Fibroblast of pulmonary artery (primary cell): ENCODE measurements at places on chromosomes 2 and 18.

GRCh38 chr2:28137221-28137620 lies 246.7 kb downstream of the BABAM2 start:
- DNase-seq = peak; percentile 84

- peak; percentile 81 for DNase-seq
These were observed 36.0 kb downstream of the SKA1 start for GRCh38 chr18:50410894-50411293.

DNA sequence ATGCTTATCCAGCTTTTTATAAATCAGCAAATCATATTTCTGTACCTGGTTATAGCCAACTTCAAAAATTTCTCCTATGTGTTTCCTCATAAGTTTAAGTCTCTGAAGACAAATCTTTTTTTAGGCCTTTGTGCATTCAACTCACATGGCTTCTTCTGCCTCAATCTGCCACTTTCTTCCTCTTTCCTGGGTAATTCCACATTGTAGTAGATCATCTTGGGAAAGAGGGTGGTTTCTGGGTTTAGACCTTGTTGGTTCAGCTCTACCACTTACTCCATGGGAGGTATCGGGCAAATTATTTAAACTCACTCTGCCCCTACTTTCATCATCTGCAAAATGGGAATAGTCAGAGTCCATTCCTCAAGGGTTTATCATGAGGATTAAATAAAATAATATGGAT lies 707.0 kb upstream of the ZEB2 start:
- no peak for DNase-seq

DNA sequence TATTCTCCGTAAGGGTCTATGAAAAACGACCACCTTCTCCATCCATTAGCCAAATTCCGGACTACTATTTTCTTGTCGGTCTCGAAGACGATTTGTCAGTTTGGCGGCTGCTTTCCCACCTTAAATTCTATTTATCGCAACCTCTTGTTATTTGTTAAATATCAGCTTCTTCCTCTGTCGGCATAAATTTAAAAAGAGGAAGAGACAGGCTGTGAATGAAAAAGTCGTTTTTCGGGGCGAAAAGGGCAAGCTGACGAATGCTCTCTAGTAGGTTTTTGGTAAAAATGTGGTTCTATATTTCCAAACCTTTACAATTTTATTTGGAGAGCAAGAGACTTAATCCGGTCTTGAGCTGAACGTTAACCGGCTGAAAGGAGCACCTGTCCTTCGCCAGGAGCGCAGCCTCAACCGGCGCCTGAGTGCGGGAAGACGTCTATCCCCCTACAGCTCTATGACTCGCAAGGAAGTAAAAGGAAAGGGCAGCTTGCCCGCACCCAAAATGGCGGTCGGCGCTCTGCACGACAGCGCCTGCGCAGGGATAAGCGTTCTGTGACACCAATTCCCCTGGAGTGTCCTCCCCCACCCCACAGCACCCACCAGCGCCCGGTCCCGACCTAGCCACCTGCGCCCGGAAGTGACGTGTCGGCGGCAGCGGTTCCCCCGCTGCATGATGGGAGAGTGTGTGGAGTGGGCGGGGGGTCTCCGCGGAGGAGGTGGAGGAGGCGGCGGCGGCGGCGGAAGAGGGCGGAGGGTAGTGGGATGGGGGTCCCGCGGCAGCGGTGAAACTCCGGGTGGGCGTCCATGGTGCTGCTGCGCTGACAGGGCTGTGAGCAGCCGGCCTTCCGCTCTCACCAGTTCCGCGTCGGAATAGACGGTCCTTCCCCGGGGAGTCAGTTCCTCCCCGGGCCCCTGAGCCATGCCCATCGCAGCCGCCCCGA lies at the start of gene AFTPH:
TSS of gene AFTPH (plus strand) at position 663 of the 938 bp plus-strand sequence. CDS start 27,147 bp downstream, outside the sequence.
- peak; percentile 99 for DNase-seq

DNA sequence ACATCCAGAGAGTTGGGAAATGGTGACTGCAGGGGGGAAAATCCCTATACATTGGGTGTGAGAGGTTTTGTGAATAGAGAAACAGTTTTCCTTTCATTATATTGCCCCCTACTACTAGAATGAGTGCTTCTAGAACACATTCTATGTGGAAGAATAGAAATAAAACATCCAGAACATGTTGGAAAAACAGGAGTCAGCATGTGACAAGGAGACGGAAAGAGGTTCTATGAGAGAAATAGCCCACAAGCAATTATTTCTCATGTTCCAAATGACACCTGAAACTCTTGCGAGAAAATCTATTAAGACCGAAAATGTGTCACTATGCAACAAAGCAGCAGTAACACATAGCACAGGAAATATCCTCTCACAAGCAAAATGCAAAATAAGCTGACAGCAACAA lies 202.7 kb upstream of the SPOPL start:
- DNase-seq = no peak

GRCh38 chr2:150806336-150806735 lies 318.9 kb upstream of the RND3 start:
- DNase-seq = no peak

GRCh38 chr2:204665207-204665606 lies 119.9 kb downstream of the PARD3B start:
- DNase-seq = peak; percentile 74

DNA sequence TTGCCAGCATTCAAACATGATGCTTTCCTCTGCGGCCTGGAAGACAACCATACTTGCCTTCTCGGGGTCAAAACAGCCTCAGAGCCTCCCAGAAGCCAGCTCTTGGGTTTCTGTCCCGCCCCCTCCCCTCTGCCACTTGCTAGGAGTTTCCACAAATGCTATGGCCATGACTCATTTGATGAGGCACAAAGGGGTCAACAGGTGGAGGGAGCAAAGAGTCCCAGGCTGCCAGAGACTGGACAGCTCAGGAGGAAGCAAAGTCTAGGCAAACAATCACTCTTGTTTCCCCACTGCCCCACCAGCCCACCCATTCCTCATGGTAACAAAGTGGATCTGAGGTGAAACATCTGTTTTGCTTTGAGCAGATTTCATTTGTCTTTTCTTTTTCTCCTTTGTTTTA lies 551.1 kb downstream of the TNS1 start:
- no peak for DNase-seq

DNA sequence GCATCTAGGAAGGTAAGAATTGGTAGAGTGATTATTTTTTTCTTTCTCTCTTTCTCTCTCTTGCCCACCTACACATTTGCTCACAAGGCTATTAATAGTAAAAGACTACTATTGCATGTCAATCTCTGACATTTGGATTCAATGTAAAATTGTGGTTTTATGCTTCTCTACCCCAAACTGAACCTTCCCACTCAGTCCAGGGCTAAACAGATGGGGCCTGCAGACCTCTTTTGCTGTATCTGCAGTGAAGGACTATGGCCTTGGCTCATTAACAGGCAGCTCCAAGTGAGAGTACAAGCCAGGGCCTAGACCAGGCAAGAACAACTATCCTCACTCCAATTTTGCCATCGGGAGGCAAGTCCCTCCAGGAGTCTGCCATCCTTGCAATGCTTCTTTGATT lies 68.3 kb upstream of the ARL4C start:
- DNase-seq = no peak

- DNase-seq = no peak
These were observed 4.2 kb upstream of the MYO7B start for GRCh38 chr2:127531221-127531648.

DNA sequence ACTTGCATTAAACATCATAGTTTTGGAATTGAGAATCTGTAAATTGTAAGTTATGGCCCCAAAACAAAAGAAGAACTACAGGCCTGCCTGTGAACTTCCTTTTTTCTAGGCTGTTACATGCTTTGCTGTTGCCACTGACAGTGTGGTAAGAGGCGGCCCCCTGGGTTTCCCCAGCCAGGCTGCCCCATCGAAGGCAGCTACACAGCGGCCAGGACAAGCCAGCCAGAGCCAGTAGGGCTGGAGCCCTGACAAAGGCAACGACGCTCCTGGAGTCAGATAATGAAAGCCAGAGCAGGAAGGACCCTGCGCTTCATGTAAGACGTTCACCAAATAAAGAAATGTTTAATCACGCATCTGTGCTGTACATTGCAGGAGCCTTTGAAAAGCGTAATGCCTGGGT lies 55.0 kb downstream of the ANKRD44 start:
- peak; percentile 56 for DNase-seq

- peak; percentile 49 for DNase-seq
These were observed 61.0 kb downstream of the GRB14 start for GRCh38 chr2:164560181-164560792.

GRCh38 chr18:70368903-70369302 lies 80.1 kb downstream of the SOCS6 start:
- peak; percentile 26 for DNase-seq

DNA sequence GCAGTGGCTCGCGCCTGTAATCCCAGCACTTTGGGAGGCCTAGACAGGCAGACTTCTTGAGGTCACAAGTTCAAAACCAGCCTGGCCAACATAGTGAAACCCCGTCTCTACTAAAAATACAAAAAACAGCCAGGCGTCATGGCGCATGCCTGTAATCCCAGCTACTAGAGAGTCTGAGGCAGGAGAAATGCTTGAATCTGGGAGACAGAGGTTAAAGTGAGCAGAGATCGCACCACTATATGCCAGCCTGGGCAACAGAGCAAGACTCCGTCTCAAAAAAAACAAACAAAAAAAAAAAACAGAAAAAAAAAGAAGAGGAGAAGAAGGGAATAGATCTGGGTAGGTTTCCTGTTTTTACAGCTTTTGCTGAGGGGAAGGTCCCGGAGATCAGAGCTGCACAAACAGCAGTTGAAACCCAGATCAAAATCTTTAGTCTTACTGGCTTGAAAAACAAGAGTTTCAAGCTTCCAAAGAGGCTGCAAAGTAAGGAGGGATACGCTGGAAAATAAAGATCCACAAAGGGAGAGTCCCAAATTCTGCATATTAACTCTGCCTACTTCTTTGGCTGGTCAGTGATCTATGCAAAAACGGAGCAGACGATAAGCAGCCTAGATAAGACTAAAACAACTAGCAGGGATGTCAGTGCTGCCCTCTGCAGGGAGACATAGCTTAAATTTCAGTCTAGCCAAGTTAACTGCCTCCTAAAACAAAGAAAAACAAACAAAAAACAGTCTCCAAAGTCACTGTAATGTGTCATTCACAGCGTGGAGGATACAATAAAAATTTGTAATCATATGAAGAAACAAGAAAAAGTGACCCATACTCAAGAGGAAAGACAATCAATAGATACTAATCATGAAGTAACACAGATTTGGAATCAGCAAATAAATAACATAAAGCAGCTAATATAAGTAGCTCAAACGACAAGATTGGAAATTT lies 74.1 kb downstream of the TLK1 start:
- DNase-seq = peak; percentile 67

DNA sequence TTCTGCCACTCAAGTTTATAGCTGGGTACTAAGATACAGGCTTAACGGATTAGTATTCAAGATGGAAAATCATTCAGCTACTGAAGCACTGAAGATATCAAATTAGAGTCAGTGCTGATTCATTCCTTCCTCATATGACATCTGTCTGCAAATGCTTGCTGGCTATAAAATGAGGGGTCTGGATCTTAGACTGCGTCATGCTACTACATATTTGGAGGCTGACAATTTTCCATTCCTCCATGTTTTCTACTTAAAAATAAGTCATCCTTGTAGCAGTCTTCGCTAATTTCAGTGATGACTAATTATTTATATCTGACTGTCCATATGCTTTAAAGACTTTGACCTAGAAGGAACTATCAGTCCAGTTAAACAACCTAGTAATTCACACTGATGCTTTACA lies 233.4 kb downstream of the RIT2 start:
- DNase-seq = no peak

- no peak for DNase-seq
These were observed 124.5 kb upstream of the CDC42EP3 start for GRCh38 chr2:37795938-37796337.

DNA sequence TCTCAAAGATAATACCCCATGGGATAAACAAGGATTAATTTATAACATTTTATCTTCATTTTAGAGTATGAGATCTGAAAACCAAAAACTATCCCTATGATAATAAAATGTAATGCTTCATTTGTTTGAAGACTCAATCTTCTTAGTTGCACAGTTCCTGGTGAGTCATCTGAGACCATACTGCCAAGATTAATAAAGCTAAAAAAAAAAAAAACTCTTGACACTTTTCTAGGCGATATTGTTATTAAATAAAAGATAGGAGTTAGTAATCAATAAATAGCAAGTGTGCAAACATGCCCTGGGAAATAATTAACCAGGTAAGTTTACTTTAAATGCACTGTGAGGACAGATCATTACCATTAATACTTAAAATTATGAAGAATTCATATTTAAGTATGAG lies 83.9 kb downstream of the RPE start:
- DNase-seq = peak; percentile 47

DNA sequence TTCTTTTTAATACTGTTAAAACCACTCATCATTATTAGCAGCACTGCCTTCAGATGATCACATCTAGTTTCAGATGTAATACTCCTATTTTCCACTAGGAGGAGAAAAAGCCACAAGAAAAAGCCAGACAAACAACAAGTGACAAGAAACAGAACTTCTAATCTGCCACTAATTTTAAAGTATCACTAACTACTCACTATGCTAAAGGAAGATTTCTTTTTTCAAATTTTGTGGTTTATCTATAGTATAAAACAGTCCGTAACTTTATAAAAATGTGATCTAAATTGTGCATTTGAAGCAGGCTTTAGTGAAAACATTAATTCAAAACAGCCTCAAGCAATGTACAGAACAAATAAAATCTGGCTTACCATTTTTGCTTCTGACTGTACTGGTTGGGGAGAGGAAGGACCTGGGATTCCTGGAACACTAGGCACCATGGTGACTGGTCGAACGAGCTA lies 56.8 kb downstream of the ATF2 start:
- DNase-seq = peak; percentile 73

DNA sequence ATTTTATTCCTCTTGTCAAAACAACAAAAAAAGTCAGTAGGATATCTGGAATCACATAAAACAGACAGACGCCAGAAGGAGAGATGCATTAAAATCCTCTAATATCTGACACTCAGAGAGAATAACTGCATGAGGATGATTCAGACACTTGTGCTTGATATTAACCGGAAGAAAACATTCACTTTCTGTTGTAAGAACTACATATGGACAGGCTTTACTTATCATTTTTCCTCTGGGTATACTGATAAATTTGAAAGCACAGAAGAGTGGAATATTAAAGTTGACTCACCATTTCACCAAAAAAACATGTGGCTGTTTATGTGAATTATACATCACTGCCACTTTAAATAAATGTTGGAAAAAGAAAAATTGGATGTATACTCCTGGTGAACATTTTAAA lies 589.1 kb upstream of the CDH2 start:
- DNase-seq = peak; percentile 74

DNA sequence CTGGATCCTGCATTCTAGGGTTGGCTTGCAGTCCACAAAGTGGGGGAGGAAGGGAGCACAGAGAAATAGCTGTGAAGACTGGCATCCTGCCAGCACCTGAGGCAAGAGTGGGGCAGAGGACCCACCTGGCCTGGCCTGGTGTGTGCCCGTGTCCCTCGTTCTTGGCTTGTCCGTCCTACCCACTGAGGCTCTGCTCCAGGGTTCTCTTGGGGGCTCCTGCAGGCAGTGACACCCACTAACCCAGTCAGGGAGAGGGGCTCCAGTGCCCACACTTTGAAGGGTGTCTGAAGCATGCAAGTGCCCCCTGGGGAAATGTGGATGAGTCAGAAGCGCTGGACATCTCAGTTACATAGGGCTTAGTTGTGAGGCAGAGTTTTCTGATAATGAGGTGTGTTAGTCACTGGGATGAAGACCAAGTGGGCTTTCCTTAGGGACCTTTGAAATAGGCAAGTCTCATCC lies 79.4 kb downstream of the SLC4A3 start:
- peak; percentile 23 for DNase-seq

- peak; percentile 78 for DNase-seq
These were observed 158.4 kb downstream of the UBE2E3 start for GRCh38 chr2:181138816-181139215.
